ENCODE measurements at places on chromosomes 12 and 14.
A peak's percentile ranks its signal among the peaks of the same experiment; 100 is the strongest.

- DNase-seq = peak; percentile 23
Measured at GRCh38 chr14:48008646-48009045, 333.2 kb upstream of the MDGA2 start.

DNA sequence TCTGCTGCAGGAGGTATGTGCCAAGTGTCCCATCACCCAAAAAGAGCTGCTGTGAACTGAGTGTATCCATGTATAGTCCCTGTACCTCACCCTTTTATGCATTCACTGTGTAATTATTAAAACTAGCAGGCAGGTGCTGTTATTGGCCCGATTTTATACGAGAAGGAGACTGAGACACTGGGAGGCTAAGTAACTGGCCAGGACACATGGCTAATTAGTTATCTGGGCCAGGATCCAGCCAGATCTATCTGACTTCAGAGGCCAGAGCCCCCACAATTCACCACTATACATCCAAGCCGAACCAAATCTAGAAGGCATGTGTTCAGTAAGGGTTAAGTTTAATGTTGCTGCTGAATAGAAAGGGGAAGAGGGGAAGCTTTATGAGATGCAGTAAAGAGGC, 73.4 kb downstream of the FRMD6 start:
- DNase-seq = no peak

DNA sequence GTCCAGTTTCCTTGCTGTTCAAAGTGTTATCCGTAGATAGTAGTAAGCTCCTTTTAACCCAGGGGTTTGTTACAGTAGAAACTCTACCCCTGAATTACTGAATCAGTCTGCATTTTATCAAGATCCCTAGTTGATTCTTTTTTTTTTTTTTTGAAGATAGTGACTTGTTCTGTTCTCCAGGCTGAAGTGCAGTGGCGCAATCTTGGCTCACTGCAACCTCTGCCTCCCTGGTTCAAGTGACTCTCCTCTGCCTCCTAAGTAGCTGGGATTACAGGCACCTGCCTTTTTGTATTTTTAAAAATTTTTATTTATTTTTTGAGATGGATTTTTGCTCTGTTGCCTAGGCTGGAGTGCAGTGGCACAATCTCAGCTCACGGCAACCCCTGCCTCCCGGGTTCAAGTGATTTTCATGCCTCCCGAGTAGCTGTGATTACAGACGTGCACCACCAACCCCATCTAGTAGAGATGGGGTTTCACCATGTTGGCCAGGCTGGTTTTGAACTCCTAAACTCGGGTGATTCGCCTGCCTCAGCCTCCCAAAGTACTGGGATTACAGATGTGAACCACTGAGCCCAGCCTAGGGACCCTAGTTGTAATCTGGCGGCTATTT, 10.5 kb downstream of the LARP4 start:
- DNase-seq = no peak

GRCh38 chr12:87518481-87518880, 510.7 kb downstream of the C12orf50 start:
- DNase-seq = no peak

GRCh38 chr12:109625131-109625559, 51.6 kb downstream of the MVK start:
- DNase-seq = no peak

- DNase-seq = no peak
Measured at GRCh38 chr12:47818467-47819137, 1.1 kb downstream of the HDAC7 start.

DNA sequence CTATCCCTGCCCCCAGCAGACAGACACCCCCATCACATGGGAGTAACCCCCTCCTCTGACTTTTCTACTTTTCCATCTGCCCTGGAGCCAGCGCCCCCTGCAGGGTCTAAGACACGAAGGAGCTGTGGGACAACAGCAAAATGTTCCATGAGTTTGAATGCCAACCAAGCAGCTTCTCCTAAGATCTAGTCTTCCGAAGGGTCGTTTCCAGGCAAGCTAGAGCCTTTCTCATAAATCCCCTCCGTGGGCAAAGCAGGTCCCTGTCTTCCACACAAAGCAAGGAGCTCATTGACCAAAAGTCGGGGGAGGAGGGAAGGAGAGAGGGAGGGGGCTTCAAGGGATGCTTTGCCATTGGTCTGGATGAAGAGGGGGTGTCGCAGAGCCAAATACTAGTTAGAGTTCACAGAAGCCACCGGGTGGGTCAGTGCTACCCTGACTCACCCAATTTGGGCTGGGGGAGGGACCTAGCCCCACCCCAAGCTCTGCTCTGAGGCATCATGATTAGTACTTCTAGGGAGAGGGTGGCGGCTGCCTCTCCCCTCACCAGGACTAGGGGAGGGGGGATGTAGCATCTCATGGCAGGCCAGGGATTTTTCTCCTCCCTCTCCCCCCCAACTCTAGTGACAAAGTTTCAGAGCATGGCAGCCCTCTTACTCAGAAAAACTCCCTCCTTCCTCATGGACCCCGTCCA, 1.6 kb downstream of the MSI1 start:
- peak; percentile 34 for DNase-seq

GRCh38 chr14:92494512-92494911, 19.1 kb upstream of the RIN3 start:
- no peak for DNase-seq

DNA sequence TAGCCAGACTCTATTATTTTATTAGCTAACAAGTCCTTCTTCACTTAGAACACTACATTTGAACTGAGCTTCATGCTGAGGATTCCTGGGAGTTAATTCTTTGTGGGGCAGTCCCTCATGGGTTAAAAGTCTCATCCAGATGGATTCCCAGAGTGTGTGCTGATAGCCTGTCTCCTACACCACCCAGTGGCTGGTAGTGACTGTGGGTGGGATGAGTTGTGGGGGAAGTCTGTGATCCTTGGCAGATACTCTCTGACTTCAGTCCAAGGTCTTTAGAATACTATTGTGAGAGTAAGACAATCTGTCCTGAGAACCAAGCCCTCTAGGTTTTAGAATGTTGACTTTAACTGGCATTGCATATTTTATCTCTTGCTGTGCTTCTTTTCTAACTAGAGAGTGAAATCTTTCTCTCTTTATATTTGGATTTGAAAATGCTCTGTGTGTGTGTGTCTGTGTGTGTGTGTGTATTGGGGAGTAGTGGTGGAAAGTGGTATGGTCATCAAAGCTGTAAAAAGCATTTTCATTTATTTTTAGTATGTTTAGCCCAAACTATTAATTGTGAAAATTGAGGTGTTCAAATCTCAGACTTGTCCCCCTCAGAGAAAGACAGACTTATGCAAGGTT, 37.3 kb downstream of the AKAP6 start:
- DNase-seq = no peak

GRCh38 chr12:95205685-95206084, 11.6 kb downstream of the FGD6 start:
- no peak for DNase-seq

GRCh38 chr14:31029016-31029970, 3.1 kb upstream of the STRN3 start:
- DNase-seq = no peak

DNA sequence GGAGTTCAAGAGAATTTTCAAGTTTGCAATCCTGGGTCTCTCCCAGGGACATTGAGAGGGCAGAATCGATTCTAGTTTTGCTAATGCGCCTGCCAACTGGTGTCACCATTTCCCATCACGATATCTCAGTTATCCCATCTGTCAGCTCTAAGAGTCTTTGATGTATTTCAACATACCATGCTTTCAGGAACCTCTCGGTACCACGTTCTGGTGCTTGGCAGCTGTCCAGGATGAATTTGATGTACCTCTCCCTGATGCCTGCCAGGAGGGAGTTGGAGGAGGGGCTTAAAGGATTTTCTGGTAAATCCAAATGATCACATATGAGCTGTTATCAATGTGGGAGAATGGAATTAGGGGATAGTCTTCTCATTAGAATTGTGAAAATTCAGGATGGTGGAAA, 332.5 kb downstream of the RGS6 start:
- no peak for DNase-seq

DNA sequence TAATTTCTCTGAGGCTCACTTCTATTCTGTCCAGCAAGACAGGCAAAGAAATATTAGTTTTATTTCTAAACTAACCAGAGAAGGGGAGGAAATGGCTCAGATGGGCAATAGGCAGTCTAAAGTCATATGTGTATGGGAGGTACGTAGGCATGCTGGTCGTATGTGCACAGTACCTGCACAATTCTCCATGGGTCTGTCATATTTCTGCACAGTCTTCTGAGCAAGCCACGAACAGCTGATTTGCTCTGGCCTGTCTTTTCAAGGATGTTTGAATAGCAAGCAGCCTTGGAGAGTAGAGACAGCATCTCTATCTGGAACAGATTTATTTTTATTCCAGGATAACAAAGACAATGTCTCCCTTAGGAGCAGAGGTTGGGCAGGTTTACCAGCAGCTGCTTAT, 92.1 kb downstream of the SLC25A47 start:
- no peak for DNase-seq

DNA sequence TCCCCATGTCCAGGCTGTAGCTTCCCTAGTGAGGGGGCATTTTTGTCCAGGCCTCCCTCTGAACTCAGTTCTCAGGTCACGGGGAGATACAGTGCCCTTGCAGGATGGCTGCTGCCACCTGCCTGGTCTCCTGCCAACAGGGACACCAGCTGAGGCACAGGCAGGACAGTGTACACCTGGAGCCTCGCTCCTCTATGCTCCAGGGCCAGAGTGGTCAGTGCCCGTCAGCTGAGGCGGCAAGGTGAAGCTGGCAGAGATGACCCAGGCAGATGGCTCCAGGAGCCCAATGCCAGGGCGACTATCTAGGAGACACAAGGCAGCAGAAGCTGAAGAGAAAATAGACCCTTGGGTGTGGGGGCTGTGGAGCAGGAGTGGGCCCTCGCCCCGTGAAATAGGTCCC, 12.6 kb downstream of the TUBA1C start:
- no peak for DNase-seq

DNA sequence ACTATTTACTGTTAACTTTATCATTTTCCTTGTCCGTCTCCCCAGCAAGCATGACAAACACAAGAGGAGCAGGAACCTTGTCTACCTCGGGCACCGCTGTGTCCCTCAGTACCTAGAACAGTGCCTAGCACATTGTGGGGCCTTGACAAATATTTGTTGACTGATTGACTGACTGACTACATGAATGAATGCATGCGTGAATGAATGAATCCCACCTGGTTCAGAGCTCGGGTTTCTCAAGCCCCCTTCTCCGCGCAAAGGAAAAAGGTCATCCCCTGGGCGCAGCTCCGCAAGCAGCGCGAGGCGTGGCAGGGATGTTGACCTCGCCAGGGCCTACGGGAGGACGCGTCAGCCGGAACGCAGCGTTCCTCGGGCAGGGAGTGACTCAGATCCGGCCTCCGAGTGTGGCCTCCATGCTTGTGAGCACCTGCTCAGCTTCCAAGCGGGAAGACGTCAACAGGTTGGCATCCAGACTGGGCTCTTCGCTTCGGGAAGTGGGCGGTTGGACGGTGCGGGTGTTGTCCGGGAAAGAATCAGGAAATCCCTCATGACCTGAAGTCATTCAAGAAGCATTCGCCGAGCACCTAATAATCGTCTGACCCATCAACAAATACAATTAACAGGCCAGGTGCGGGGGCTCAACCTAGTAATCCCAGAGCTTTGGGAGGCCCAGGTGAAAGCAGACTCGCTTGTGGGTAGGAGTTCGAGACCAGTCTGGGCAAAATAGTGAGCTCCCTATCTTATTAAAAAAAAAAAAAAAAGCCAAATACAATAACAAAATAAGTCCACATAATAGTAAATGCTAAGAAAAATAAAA, 13.9 kb upstream of the UBC start:
- no peak for DNase-seq

DNA sequence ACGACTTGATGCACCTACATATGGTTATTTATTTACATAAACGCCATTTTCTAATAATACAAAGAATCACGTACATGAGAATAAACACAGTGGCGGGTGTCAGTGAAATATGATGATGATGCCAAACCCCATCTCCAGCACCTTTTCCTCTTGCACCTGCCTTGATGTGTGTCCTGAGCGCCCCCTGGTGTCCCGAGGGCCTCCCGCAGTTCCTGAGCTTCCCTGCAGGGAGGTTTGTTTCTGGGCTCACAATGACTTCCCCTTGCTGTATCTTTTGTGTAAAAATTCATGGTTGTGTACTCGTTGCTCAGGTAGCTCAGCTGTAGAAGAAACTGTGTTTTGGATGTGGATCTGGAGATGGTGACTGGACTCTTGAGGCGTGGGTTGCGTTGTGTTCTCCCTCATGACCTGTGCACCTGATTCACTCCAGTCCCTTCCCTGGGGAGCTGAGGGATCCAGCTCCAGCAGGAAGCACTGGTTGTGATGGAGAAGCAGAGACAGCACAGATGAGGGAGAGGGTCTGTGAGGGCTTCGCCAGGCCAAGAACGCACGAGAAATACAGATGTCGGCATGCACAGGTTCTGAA, 1037.8 kb downstream of the TMEM121 start:
- DNase-seq = peak; percentile 67

- DNase-seq = no peak
Measured at GRCh38 chr12:54933376-54933775, 51.2 kb downstream of the TESPA1 start.

DNA sequence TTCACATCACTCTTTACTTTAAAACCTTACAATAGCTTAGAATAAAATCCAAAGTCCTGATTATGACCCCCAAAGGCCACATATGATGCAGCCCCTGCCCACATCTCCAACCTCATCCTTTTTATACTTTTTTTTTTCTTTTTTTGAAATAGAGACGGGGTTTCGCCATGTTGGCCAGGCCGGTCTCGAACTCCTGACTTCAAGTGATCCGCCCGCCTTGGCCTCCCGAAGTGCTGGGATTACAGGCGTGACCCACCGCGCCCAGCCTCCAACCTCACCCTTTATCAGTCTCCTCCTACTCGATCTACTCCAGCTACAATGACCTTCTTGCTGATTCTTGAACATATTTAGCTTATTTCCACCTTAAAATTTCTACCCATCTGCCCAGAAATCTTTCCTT, 1.2 kb upstream of the MAPKAPK5 start:
- DNase-seq = no peak

DNA sequence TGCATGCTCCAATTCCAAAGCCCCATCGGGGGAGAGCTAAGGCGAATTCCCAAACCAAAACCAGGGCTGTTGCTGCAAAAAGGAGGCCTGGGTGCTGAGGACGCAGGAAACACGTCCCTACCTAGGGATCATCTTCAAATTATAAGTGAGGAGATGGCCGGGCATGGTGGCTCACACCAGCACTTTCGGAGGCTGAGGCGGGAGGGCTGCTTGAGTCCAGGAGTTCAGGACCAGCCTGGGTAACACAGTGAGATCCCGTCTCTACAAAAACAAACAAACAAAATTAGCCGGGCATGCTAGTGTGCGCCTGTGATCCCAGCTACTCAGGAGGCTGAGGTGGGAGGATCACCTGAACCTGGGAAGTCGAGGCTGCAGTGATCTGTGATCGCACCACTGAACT, 143.2 kb downstream of the CALM1 start:
- DNase-seq = no peak

Measured in Kasumi-1 (cell line).